ENCODE measurements at places on chromosomes 4 and X.

- DNase-seq = no peak
These were observed 177.9 kb upstream of the TENM3 start for GRCh38 chr4:182065255-182065654.

GRCh38 chr4:79540143-79540542 lies 132.1 kb upstream of the GK2 start:
- no peak for DNase-seq

DNA sequence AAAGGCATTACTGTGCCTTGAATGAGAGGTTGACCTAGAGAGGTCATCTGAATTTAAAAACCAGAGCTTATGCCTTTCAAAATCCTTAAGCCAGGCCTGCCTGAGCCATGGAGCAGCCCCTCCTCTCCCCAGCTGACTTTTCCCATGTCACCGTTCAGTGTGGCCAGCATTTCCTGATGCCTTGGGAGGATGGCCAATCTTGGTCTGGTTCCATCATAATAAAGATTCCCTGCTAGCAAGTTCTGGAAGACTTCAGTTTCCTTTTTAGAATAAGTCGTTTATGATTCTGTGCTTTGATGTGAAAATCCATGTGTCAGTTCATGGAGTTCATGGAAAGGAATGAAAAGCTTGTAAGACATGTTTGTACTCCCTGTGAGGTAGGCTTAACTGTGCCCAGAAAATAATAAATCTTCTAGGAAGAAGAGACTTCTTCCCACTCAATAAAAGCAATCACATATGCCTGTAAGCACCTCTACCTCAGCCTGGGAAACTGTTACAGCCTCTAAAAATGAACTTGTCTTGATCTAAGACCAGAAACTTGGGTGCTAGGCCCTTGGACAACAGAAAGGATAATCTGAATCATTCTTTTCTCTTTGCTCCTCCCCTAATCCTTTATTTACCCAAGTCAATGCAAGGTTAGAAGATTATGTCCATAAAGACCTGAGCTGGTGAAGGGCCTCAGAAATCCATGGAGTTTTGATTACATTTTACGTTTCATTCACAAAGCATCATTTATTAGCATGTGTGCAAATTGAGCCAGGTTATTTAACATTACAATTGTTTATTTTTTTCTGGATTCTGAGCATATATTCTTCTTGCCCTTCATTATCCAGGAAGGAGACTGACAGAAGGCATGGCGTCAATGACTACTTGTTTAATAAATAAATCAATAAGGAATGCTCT lies 84.0 kb upstream of the TBC1D9 start:
- DNase-seq = no peak

DNA sequence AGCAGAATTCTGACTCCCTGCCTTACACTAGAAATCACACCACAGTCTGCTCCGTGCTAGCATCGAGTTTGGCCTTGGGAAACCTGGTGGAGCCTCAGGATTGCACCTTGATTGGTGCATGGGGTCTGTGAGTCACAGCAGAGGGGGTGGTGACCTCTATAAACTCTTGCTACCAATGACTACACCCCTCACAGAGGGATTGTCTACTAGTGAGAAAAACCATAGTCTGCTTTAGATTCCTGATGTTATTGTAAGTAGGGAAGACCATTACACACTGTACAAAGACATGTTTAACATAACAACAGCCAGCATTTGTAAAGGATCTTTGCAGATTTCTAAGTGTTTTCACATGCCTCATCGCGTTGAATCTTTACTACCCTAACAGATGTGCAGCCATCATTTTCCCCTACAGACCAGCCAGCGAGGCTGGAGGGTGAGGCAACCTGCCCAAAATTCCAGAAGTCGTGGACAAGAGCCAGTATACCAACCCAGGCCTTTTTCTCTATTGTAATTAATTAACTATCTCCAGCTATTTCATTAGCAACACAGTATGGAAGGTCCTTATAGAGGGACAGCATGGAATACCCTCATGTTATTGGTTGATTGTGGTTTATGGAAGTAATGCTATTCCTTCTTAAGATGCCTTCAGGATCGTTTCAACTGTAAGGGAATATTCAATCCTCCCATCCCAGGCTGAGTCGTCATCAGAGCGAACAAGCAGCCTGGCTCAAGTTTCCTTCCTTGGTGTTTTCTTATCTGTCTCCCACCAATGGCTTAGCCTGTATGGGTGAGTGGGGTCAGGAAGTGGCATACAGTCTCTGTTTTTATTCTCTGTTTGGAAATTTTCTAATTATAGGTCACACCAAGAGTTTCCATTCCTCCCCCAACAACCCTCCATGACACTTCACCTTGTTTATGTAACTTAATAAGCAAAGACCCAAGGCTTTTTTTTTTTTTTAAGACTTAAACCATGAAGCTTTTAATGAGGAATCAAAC lies 55.9 kb upstream of the KDR start:
- DNase-seq = no peak

DNA sequence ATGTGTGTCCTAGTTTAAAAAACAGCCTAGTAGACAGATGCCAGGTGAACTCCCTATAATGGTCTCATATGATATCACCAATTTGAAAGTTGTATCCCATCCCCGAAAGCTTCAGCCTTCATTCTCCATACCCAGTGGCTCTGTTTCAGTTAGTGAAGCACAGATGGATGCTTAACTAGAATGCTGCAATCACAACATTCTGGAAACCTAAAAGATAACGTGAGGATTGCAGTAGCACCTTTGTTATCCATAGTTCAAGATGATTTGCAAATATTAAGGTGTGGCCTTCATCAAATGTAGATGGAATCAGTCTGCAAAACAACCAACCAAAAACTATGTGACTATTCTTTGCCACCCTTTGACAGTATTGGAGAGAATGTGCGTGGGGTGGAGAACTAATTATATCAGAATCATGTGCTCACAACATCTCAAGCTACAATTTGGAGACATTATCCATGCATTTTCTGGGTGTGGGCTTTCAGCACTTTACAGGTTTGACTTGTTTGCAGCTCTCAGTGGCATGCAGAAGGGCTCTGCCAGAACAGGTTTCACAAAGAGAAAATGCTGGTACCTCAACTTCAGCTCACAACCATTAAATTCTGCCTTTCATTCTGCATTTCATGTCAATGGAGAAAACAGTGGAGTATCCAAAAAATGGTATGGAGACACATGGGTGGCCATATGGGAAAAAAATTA lies 18.3 kb upstream of the PPID start:
- DNase-seq = no peak

GRCh38 chr4:11624370-11624769 lies 195.7 kb upstream of the HS3ST1 start:
- no peak for DNase-seq

DNA sequence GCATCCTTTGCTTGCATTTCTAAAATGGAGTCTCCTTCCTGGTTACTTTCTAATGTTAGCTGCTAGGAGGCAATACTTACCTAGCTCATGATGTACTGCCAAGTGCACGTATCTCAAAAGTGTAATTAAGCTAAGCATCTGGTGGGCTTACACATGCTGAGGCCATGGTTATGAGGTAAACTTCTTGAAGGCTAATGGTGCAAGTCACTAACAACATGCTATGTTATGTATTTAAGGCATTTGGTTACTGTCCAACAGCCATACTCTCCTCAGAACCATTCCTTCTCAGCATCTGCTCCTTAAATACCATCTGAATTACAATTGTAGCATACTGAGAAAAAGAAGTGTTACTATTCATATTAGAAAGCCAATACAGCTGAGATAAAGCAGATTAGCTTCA lies 318.6 kb upstream of the BMP3 start:
- no peak for DNase-seq

GRCh38 chr4:112897543-112897942 lies 151.9 kb upstream of the ANK2 start:
- DNase-seq = no peak

- no peak for DNase-seq
These were observed 56.3 kb downstream of the ENOX2 start for GRCh38 chrX:130846746-130847145.

- no peak for DNase-seq
These were observed 35.9 kb upstream of the GUCY1B1 start for GRCh38 chr4:155722816-155723499.

GRCh38 chr4:107453987-107454386 lies 266.0 kb downstream of the PAPSS1 start:
- DNase-seq = no peak

DNA sequence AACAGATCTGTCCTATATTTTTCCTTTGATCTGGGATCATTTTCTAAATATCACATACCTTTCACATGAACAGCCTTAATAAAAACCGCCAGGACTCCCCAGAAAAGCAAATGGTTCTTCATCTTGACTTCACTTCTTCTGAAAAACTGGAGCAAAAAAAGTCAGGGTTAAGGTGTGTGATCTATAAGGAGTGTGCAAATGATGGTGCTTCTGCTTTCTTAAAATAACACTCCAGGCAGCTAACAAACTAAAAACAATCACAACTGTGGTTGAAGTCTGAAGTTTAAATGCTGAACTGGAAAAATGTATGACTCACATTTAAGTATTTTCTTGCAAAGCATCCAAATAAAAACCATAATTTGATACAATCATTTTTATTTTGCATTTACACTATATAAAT lies at the start of gene JCHAIN:
Gene JCHAIN, minus strand, starts transcription at position 140 of the 400 bp plus-strand sequence. Its CDS starts 18 bp downstream, at position 122.
- DNase-seq = no peak

DNA sequence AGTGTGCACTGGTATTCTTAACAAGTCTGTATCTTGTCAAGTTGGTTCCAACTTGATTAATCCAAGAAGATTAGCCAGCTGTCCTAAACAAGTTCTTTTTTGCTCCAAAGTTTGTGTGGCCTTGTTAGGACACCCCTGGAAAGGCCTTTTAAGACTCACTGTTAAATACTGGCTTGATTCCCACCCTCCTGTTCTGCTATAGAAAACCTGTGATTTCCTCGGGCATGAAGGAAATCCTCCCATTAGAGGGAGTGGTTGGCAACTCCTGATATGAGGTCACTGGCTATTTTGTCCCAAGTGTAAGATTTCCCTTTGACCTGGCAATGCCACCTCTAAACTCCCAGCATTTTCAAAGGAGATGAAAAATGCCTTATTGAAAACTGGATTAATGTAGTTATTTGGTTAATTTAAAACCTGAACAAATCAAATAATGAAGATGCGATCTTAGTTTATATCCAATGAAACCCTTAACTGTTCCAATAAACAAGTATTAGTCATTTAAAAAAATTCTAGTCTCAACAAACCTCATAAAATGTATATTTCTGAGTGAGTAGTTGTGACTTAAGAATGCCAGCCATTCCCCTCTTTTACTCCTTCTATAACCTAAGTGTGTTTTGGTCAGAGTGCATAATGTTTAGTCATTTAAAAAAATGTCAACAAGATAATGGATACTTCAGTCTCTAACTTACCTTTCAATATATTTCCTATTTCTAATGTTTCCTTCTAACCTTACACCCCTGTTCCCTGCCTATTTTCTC lies 94.4 kb downstream of the NPNT start:
- no peak for DNase-seq

DNA sequence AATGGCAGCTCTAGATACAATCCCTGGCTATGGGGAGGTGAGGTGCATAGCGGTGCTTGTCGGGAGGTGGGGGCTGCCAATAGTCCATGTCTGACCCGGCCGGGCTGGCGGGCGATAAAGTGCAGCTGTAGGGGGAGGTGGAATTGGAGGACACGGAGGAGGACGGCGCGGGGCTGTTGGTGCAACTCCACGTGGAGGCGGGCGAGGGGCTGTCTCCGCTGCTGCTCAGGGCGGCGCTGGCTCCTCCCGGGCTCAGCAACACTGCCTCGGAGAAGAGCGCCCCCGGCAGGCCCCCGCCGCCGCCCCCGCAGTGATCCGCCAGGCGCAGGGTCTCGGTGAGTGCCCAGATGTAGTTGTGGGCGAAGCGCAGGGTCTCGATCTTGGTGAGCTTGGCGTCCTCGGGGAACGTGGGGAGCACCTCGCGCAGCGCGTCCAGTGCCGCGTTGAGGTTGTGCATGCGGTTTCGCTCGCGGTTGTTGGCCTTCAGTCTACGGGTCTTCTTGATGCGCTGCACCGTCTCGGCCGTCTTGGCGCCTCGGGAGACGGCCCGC lies 1.3 kb downstream of the NEUROG2 start:
- DNase-seq = peak; percentile 42

- DNase-seq = no peak
These were observed 76.9 kb downstream of the TMLHE start for GRCh38 chrX:155535866-155536265.

- no peak for DNase-seq
These were observed 124.0 kb upstream of the STIM2 start for GRCh38 chr4:26736621-26737020.

DNA sequence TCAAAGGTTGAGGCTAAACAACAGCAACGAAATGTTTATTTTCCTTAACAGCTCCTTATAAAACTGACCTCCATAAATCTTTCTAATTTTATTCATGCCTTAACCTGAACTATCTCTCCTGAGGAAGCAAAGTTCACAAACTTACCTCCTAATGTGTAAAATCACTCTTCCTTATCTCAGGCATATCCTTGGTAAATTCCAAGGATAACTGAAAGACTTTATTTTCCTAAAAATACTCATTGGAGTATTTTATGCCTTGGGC lies 197.4 kb downstream of the NWD2 start:
- no peak for DNase-seq

DNA sequence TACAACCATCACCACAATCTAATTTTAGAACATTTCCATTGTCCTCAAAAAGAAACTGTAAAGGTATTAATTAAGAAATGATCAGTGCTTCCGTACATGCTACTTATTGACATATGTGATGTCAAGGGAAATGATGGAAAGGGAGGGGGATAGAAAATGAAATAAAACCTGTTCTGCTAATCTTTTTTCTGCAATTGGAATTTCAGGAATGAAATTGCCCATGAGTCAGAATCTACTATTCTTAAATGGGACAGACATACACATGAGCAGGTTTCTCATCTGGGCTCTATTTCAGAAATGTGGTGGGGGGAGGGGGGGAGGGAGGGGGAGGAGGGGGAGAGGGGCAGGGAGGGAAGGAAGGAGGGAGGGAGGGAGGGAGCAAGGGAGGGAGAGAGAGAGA lies 91.0 kb downstream of the SHROOM4 start:
- DNase-seq = no peak

DNA sequence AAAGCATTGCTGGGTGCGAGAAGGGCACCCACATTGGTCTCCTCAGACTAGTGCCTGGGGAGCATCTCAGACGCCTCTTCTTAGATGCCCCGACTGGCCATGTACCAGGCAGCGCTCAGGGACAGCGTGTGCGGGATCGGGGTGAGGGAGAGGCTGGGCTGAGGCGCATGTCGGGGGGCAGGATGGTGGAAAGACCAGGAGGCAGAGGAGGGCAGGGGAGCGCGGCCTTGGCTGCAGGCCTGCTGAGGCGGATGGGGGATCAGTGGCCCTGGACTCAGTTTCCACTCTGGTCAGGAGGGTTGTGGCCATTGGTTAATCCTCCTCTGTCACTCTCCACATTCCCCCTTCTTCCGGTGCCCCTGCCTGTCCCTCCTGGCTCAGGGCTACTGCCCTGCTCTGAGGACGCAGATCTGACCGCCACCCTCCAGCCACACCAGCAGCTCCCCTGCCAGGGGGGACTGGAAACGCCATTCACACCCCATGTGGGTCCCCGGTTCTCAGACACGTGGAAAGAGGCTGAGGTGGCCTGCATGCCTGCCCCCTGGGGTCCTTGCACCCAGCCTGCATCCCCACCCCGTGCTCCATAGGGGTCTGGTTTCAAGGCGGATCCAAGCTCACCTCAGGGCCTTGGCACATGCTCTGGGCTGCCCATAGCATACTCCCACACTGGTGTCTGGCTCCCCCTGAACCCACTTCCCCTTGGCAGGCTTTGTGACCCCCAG lies 105.9 kb downstream of the CPZ start:
- DNase-seq = no peak
